AG04450 (cell line): ENCODE measurements at places on chromosomes 13 and 19. TPM values are rescaled to one million over a fixed set of nuclear protein-coding genes. Genes with fewer than 3 reads are reported as not detected.
A peak's percentile ranks its signal among the peaks of the same experiment; 100 is the strongest.

DNA sequence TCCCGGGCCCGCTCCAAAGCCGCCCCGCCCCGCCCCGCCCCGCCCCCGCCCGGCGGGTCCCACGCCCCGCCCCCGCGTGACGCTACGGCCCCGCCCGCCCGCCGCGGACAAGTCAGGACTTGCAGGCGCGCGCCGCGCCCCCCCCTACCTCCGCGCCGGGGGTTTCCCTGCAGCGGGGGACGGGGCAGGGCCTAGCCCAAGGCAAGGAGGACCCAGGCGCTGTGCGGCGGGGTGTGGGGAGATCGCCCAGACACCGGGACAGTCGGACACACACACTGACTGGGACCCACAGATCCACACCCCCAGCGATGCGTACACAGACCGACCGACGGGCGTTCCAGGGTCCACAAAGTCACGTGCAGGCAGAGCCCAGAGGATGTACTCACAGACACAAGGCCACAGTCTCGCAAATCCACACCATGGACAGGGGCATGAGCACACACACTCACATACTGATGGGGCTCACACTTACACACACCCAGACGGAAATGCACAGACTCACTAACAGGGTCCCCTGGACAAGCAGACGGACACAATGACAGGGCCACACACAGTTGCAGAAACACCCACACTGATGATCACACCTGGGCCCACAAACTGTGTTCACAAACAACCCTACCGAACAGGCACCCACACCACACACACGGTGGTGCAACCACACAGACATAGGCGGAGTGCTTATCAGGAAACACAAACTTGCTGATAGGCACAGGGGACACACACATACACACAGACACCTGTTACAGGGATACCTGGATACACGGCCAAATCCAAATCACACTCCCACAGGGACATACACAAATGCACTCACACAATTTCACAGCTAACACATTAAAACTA lies 436 bp upstream of the BBC3 start:
- DNase-seq, result peak; percentile 72

DNA sequence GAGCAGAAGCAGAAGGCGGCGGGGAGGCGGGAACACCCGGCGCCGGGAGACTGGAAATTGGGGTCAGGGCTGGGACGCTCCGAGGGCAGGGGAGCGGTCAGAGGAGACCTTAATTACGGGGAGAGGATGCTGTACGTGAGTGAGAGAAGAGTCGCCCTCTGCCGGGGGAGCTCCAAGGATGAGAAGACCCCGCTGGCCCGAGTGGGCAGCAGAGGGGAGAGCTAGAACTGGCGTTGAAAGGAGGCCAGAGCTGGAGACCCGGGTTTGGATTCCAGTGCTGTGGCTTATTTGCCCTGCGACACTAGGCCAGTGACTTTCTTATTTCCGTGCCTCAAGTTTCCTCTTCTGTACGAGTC lies 536 bp downstream of the FAM32A start:
- no peak for DNase-seq

- DNase-seq, result no peak
These were observed 44.3 kb downstream of the BBC3 start for GRCh38 chr19:47186446-47187334.

GRCh38 chr13:40682449-40683240 lies 16.2 kb upstream of the FOXO1 start:
- DNase-seq, result no peak

CYP2A7 gene
- polyA plus RNA-seq, result not detected in 2 replicates

- DNase-seq, result no peak
These were observed 785.4 kb downstream of the UQCRFS1 start for GRCh38 chr19:28427376-28428083.

GRCh38 chr19:3095441-3096191 lies 1.5 kb downstream of the GNA11 start:
- no peak for DNase-seq

GRCh38 chr13:109810761-109811510 lies 24.6 kb upstream of the IRS2 start:
- DNase-seq, result no peak

ZNF414 gene
- polyA plus RNA-seq, result 2.0 and 3.6 TPM in 2 replicates

DNA sequence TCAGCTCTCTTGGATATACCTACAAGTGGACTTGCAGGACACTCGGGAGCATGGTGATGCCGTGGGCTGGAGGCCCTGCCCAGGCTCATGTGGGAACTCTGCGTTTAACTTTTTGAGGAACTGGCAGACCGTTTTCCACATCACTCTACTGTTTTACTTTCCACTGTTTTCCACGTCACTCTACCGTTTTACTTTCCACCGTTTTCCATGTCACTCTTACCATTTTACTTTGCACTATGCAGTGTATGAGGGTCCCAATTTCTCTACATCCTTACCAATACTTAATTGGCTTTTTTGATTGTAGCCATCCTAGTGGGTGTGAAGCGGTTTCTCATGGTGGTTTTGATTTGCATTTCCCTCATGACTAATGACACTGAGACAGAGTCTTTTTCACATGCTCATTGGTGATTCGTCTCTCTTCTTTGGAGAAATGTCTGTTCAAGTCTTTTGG lies 40.5 kb downstream of the GATAD2A start:
- DNase-seq, result no peak

- DNase-seq, result no peak
These were observed 374.0 kb downstream of the IRS2 start for GRCh38 chr13:109412283-109412901.

DNA sequence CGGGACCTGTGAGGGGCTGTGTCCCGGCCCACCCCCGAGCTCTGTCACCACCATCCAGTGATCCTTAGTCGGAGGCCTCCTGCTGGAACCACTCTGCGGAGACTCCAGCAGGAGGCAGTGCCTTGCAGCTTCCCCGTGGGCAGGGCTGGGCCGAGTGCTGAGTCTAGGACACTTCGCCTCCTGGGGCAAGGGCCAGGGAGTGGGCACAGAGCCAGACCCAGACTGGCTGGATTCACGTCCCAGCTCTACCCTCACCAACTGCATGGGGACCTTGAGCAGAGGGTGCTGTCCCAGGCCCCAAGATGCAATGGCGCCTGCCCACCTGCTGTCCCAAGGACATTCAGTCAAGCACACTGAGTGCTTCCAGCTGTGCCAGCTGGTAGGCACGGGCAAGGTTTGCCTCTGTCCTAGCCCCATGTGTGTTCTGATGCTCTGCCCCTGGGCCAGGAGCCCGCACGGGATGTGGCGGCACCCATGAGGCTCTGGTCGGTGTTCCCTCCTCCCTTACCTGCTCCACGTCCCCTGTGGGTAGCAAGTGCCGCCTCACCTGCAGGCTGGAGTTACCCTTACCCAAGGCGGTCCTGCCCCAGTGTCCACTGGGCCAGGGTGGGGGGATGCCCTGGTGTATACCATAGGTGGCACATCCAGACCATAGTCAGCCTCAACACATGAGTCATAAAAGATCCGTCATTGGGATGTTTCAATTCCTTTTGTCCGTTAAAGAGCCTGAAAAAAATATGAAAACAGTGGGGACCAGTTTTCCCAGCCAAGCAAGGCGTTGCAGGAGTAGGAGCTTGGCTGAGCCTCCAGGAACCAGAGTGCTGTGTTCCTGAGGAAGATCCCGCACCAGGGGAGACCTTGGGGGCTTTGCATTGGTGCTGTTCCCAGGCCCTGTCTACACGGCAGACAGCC lies 7.4 kb downstream of the FZR1 start:
- no peak for DNase-seq

- DNase-seq, result no peak
These were observed 541 bp downstream of the ASPDH start for GRCh38 chr19:50512999-50513745.

PPAN gene
- 11.5 and 13.1 TPM in 2 replicates for polyA plus RNA-seq

- DNase-seq, result no peak
These were observed 5.7 kb upstream of the DIAPH3 start for GRCh38 chr13:60169239-60170031.

CDX2 gene
- polyA plus RNA-seq, result not detected in 2 replicates

DNA sequence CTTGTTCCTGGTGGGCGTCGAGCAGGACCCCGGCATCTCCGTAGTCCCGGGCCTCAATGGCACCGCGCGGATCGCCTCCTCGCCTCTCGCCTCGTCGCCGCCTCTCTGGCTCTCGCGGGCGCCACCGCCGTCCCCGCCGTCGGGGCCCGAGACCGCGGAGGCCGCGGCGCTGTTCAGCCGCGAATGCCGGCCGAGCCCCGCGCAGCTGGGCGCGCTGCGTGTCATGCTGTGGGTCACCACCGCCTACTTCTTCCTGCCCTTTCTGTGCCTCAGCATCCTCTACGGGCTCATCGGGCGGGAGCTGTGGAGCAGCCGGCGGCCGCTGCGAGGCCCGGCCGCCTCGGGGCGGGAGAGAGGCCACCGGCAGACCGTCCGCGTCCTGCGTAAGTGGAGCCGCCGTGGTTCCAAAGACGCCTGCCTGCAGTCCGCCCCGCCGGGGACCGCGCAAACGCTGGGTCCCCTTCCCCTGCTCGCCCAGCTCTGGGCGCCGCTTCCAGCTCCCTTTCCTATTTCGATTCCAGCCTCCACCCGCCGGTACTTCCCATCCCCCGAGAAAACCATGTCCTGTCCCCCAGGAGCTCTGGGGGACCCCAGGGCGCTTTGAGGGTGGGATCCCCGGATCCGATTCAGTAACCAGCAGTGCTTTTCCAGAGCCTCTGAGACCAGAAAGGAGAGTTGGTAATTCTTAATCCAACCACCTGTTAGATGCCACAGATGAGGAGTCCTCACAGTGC lies 885 bp downstream of the MLNR start:
- DNase-seq, result no peak

- DNase-seq, result no peak
These were observed 152.8 kb downstream of the SOX1 start for GRCh38 chr13:112219740-112220139.

DNA sequence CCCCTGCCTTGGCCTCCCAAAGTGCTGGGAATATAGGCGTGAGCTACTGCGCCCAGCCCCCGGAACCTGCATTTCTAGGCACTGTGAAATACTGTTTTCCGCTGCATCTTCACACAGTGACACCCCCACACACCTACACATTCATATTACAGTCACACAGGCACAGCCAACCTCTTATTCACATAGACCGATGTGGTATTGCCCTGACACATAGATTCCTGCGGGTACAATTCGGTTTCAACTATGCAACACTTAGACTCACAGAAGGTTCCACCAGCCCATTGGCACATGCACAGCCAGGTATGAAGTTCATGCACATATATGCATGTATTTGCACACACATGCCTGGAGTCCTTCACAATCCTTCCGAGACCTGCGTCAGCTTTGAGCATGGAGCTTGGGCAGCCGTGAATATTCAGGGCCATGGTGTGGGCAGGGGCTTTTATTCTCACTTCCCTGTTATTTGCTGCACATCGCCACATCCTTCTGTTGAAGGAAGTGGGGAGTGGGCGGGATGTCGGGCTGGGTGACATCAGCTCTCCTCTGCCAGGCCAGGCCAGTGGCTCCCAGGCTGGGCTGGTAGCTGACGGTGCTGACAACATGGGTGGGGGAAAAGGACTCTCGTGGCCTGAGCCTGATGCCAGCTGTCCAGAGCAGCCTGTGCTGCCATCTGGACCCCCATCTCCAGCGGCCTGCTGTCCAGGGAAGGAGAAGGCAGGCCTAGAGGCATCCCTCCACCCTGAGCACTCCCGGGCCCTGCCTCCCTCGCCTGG lies 5.4 kb upstream of the CDC37 start:
- no peak for DNase-seq

DNA sequence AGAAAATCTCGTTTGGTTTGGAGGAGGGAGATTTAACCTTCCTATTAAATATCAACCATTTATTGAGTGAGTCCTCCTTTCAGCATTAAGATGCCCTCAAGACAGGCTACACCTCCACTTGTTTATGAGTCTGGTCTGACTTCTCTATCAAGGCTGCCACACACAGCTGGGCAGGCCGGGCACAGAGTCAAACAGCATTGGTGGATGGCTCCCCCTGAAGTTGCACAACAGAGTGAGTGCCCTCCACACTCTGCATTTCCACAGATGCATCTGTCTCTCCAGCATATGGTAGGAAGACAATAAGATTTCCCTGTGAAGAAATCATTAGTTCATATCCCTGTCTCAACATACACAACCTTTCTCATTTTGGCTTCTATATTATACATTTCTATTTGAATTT lies 31.4 kb downstream of the PHF11 start:
- no peak for DNase-seq

GRCh38 chr19:14599548-14600147 lies 16.8 kb downstream of the CLEC17A start:
- no peak for DNase-seq

GRCh38 chr13:21849323-21849722 lies 178.4 kb downstream of the FGF9 start:
- DNase-seq, result no peak

IFNL1 gene
- not detected in 2 replicates for polyA plus RNA-seq

GAPDHS gene
- polyA plus RNA-seq, result not detected in 2 replicates

CRX gene
- not detected in 2 replicates for polyA plus RNA-seq

KEAP1 gene
- 46.7 and 64.3 TPM in 2 replicates for polyA plus RNA-seq

DNA sequence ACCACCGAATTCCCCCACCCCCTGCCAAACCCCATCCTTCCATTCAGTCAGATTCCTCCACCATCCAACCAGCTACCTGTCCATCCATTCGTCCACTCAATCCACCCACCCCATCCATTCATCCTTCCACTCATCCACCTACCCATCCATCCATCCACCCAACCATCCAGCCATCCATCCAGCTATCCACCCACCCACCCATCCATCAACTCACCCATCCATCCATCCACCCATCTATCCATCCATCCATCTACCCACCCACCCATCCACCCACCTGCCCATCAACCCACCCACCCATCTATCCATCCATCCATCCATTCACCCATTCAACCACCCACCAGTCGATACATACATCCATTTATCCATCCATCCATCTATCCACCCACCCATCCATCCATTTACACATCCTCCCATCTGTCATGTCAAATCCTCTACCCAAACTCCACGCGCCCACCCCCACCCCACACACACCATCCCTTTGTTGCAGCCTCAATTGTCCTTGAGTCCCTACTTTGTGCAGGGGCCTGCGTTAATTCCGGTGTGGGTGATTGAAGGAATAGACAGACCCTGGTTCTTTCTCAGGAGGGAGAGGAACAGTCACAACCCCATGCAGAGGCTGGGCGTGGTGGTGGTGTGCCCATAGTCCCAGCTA lies 5.3 kb upstream of the SLC5A5 start:
- no peak for DNase-seq

KLK12 gene
- polyA plus RNA-seq, result not detected in 2 replicates

GRCh38 chr13:50006426-50007135 lies 8.7 kb upstream of the KCNRG start:
- DNase-seq, result no peak

GRCh38 chr13:34826432-34826831 lies 115.6 kb upstream of the NBEA start:
- no peak for DNase-seq

- DNase-seq, result no peak
These were observed 22.4 kb downstream of the RANBP3 start for GRCh38 chr19:5955636-5955935.

GRCh38 chr13:65387743-65388347 lies 1842.3 kb downstream of the PCDH9 start:
- DNase-seq, result no peak

DNA sequence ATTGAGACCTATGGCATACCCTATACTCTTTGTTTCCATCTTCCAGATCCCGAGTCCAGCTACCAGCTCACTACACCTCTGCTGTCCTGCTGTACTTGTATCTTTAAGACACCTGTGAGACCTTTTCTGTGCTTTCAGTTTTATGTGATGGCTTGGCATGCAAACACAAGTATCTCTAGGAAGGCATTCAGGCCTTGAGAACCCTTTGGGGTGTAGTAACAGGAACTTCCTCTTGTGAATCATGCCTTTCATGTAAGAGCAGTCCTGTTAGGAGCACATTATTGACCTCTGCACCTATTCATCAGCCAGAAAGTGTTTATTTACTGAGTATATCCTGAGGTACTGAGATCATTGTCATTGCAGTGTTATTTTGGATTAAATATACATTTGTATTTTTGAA lies 87.0 kb upstream of the HTR2A start:
- DNase-seq, result peak; percentile 8

NCAN gene
- not detected in 2 replicates for polyA plus RNA-seq

GRCh38 chr13:31611214-31611613 lies 128.1 kb upstream of the RXFP2 start:
- DNase-seq, result no peak
